RPMI8226 (cell line): ENCODE measurements at places on chromosomes 2 and 18.

DNA sequence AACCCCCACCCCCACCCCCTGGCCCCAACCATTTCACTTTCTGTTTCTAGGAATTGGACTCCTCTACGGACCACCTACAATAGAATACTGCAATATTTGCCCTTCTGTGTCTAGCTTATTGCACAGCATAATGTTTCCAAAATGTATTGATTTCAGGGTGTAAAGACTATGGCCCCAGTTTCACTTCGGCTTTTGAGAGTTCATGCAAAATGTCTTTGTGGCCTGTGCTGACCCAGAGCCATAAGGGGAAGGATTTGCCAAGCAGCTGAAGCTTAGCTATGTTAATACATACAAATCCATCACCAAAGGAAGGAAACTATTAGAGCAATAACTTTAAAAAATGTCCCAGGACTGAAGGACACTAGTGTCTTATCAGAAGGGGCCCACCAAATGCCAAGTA lies 11.2 kb upstream of the ATP9B start:
- DNase-seq, result no peak

DNA sequence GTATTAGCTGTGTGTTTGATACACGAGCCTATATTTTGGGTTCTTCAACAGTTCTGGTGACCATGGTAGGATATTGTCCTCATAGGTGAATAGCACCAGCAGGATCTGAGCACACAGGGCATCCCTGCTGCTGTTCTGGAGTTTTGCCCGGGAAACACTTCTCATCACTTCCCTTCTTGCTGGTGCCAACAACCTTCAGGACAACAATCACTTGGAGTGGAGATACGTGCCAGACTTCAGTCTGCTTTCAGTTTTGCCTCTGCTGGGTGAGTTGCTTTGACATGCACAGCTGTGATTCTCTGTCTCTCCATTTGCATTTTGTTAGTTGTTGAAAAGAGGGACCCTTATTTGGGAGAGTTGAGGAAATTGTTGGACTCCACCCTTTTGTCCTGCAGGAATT lies 1347.2 kb upstream of the DDX18 start:
- DNase-seq, result no peak

DNA sequence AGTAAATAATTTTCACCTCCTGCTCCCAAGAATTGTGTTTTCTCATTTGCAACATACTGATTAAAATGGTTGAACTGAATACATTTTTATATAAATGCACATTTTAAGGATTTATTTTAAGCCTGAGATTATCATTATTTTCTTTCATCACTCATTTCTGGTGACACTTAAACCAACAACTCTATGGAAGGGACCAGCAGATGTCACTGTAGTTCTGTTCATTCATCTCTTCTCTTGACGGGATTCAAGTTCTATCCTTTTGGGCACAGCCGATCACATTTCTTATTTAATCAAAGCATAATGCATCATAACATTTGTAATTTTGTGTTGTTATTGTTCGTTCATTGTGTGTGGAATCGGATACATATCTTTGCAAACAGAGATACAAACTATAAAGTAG lies 417.9 kb downstream of the HRH4 start:
- DNase-seq, result peak; percentile 42

DNA sequence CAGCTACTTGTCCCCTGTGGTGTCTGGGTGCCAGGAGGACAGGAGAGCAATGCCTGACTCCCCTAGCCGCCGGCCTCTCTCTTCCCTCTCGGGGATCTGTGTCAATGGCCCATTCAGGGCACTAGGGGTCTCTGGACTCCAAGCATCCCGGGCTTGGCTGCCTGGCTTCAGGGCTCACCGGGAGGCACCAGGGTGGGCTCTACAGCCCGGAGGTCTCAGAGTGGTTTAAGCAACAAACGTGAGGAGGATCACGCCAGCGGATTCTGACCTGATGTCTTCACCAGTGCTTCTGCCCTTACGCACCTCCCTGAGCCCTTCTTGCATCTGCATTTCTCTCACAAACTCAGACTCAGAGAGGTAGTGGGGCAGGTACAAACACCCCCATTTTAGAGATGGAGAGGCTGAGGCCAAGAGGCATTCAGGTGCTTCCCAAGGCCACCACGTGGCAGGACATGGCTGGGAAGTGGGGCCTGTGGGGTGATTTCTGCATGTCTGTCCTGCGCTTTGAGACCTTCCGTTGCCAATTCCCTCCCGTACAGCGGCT lies 243.0 kb downstream of the CELF4 start:
- peak; percentile 46 for DNase-seq

DNA sequence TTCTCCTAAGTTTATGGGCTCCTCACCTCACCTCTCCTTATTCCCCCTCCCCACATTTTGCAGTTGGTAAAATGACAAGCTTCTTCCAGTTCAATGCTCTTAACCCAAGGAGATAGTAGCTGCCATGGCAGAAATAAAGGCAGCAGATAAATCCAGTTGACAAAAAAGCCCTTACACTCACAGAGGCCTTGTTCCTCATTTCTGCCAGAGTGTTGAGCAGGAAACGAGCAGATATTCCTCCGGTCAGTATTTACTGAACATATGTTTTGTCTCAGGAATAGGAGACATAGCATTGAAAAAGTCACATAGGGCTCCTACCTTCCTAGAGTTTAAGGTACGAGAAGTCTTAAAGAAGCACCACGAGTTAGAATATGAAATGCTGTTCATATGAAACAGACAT lies 493.7 kb upstream of the TNP1 start:
- DNase-seq, result no peak

GRCh38 chr2:26840937-26841610 lies 6.9 kb upstream of the DPYSL5 start:
- peak; percentile 40 for DNase-seq

DNA sequence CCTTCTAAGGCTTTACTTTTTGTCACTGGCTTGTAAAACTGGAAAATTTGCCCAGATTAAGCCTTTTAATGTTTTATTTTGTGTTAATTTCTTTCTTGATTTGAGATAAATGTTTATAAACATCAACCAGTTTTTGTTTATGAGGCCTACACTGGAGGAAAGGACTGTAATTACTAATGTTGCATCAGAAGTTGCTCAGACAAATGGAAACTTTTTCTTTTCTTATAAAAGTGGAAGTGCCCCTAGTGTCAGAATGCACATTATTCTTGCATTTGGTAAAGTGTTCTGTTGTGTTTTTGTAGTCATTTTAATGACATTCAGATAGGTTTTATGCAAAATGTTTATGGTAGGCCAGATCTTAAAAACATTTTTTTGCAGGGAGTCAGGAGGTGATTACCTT lies 25.3 kb downstream of the LCLAT1 start:
- DNase-seq, result no peak

DNA sequence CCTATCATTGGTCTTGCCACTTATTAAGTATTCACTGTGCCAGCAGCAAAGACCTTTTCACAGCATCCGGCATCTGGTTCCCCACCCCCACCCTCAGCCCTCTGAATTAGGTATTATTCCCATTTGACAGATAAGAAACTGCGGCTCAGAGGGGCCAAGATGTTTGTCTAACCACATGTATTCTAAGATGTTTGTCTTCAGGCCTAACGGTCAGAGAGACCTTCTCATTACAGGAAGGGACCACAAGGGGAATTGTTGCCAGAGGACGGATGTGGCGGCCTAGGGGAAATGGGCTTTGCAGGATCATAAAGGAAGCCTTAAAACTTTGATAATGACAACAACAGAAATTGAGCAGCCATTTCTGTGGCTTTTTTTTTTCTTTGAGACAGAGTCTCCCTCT lies 16.6 kb downstream of the NPPC start:
- DNase-seq, result no peak

- DNase-seq, result no peak
Observed at GRCh38 chr2:216405588-216405987, 6.7 kb upstream of the SMARCAL1 start.

- no peak for DNase-seq
Observed at GRCh38 chr2:232802091-232802490, 25.7 kb upstream of the KCNJ13 start.

DNA sequence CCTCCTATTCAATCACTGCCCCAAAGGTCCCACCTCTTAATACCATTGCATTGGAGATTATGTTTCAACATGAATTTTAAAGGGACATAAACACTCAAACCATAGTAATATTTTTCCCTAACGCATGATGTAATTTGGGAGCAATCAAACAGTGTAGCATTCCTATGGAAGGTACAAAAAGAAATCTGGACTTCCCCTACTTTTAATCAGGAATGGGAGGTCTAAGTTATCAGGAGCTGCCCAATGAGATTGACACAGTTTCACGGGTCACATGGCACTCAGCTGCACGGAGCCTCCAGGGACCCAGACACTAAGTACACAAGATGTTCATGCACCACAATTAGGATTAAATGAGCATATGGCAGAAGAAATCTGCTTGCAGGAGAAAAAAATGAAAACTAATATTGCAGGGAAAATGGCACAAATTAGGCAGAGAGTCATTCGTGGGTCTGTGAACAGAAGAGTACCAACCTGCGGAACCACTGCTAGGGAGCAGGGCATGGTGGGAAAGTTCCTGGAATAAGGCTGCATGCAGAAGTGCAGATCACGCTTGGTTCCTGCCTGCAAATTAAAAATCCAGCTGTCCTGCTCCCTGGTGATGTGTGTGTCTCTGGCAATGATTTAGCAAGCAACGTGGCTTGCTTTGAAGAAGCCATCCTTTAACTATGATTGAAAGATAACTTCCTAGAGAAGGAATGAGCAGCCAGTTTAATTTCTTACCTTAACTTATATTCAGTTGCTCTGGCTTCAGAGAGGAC lies 326.6 kb upstream of the ID2 start:
- no peak for DNase-seq
